ENCODE measurements at places on chromosomes 16 and 17. TPM values are rescaled to one million over a fixed set of nuclear protein-coding genes. Genes with fewer than 3 reads are reported as not detected.

- peak; percentile 20 for DNase-seq
- no peak overlapping the region for H3K4me3 ChIP-seq
- no peak overlapping the region for H3K27ac ChIP-seq
- H3K27me3 ChIP-seq, result no peaks in the 10 kb centered on the region
Observed at GRCh38 chr16:68272507-68273209, 8.3 kb downstream of the SLC7A6 start.

- H3K36me3 ChIP-seq, result no peaks in the 10 kb centered on the region
- H3K27me3 ChIP-seq, result no peaks in the 10 kb centered on the region
- H3K4me1 ChIP-seq, result no peaks in the 10 kb centered on the region
- H3K27ac ChIP-seq, result peak overlapping the region; percentile 33
- DNase-seq, result peak; percentile 70
Observed at GRCh38 chr16:56373003-56373402, 52.3 kb downstream of the AMFR start.

CUEDC1 gene
- total RNA-seq, result 33.0 TPM

- no peak for DNase-seq
- no peaks in the 10 kb centered on the region for H3K4me1 ChIP-seq
- H3K36me3 ChIP-seq, result no peaks in the 10 kb centered on the region
- no peak overlapping the region for H3K4me3 ChIP-seq
- H3K27ac ChIP-seq, result no peak overlapping the region
Observed at GRCh38 chr16:63038397-63039106, 1002.3 kb upstream of the CDH8 start.

GRCh38 chr16:67246756-67247191 is 507 bp downstream of the FHOD1 start:
- DNase-seq, result peak; percentile 89
- peak overlapping the region; percentile 86 for H3K27ac ChIP-seq
- H3K36me3 ChIP-seq, result no peaks in the 10 kb centered on the region
- peak overlapping the region; percentile 70 for H3K4me3 ChIP-seq

- DNase-seq, result no peak
- no peaks in the 10 kb centered on the region for H3K4me1 ChIP-seq
- no peak overlapping the region for H3K27ac ChIP-seq
Observed at GRCh38 chr16:7218936-7219335, 113.7 kb upstream of the RBFOX1 start.

DNA sequence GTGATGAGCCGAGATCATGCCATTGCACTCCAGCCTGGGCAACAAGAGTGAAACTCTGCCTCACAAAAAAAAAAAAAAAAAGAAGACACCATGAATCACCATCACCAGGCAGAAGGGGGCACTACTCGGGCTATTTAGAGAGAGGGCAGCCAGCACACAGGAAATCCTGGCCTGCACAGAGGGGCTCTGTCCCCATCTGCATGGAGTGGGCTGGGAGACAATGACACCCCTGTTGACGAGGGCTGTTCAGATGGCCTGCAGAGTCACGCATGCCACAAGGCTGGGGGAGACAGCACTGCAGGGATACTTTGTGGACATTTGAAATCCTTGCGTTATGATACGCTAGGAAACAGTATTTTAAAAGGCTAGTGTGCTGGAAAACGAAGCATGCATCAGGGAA is 48.3 kb downstream of the CUEDC1 start:
- DNase-seq, result no peak
- H3K4me1 ChIP-seq, result peaks cover 41% of the 10 kb centered on the region
- no peak overlapping the region for H3K27ac ChIP-seq
- H3K27me3 ChIP-seq, result no peaks in the 10 kb centered on the region

USP6 gene
- total RNA-seq, result 6.8 TPM

- no peaks in the 10 kb centered on the region for H3K27me3 ChIP-seq
- H3K36me3 ChIP-seq, result no peaks in the 10 kb centered on the region
- DNase-seq, result no peak
- H3K27ac ChIP-seq, result no peak overlapping the region
Observed at GRCh38 chr16:84839956-84840355, 20.2 kb downstream of the CRISPLD2 start.

- H3K27me3 ChIP-seq, result no peaks in the 10 kb centered on the region
- H3K4me3 ChIP-seq, result no peak overlapping the region
- no peaks in the 10 kb centered on the region for H3K4me1 ChIP-seq
- no peaks in the 10 kb centered on the region for H3K36me3 ChIP-seq
- no peak for DNase-seq
Observed at GRCh38 chr16:9908613-9909012, 273.6 kb downstream of the GRIN2A start.

DNA sequence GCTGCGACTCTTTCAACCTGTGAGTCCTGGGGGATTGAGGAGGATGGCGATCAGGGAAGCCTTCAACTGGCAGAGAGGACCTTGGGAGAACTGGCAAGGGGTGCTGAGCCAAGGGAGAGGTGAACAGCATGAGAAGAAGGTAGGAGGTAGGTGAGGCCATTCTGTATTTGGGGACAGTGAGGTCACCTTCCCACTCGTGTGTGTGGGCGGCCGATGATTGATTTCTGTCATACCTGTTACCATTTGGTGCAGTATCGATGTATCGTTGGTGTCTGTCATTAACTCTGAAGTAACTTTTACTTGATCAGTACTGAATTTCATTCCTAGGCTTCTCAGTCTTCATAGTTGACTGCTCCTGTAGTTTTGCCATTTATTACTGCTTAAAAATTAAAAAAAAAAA is 3.8 kb downstream of the ARSG start:
- DNase-seq, result no peak
- no peaks in the 10 kb centered on the region for H3K27me3 ChIP-seq
- H3K27ac ChIP-seq, result no peak overlapping the region
- H3K36me3 ChIP-seq, result no peaks in the 10 kb centered on the region

DNA sequence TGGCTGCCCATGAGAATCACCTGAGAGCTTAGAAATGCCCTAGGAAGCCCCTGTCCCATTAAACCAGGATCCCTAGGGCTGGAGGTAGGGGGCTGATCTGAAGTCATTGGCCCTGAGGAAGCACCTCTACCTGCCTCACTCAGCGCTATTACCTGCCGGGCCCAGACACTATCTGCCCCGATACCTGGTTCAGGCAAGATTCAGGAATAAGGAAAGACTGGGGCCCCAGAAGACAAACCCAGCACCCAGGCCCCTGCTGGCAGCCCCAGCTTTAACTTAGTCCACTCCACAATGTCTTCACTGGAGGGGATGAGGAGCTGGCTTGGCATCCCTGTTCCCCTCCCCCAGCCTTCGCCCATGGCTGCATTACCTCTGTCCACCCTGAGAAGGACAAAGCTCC is 126.3 kb downstream of the GAS7 start:
- DNase-seq, result no peak
- no peak overlapping the region for H3K27ac ChIP-seq
- H3K36me3 ChIP-seq, result no peaks in the 10 kb centered on the region
- no peak overlapping the region for H3K4me3 ChIP-seq

GRCh38 chr16:49625311-49626065 is 230.4 kb downstream of the ZNF423 start:
- H3K4me3 ChIP-seq, result no peak overlapping the region
- no peaks in the 10 kb centered on the region for H3K27me3 ChIP-seq
- H3K4me1 ChIP-seq, result no peaks in the 10 kb centered on the region
- no peaks in the 10 kb centered on the region for H3K36me3 ChIP-seq
- H3K27ac ChIP-seq, result no peak overlapping the region
- DNase-seq, result no peak

DNA sequence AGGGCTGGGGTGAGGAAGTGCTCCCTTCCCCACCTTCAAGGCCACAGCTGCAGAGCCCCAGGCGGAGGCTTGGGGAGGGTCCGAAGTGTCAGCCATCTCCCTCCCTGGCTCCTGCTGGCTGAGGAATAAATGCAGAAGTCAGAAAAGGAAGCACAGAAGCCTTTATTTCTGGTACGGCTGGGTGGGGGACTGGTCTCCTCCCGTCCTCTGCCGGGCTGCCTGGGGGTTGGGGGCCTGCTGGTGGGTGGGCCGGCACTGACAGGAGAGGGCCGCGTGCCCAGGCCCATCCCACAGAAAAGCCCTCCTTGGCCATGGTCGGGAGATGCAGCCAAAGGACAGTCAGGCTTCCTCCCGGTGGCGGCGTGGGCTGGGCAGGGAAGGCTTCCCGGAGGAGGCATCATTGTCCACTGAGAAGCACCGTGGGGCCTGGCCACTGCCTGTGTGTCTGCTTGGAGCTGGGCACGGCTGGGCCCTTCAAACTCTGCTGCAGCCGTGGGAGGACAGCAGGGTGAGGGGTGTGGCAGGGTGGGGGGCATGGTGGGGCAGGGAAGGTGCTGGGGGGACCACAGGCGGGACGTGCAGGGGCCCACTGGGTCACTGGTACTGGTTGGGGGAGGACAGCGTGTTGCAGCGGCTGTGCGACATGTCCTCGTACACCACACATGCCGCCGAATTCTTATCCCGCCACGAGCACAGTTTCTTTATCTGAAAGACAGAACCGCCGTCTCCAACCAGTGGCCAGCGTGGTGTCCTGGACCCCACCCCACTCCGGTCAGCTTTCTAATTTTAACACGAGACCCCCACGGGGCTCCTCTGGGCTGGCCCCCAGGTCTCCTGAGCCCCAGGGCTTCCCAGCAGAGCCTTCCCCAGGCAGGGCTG is 2.4 kb downstream of the CD7 start:
- DNase-seq, result no peak
- H3K36me3 ChIP-seq, result no peaks in the 10 kb centered on the region
- H3K4me3 ChIP-seq, result no peak overlapping the region
- H3K4me1 ChIP-seq, result no peaks in the 10 kb centered on the region

KCNAB3 gene
- total RNA-seq, result 4.5 TPM

TNS4 gene
- 56.1 TPM for total RNA-seq

DNA sequence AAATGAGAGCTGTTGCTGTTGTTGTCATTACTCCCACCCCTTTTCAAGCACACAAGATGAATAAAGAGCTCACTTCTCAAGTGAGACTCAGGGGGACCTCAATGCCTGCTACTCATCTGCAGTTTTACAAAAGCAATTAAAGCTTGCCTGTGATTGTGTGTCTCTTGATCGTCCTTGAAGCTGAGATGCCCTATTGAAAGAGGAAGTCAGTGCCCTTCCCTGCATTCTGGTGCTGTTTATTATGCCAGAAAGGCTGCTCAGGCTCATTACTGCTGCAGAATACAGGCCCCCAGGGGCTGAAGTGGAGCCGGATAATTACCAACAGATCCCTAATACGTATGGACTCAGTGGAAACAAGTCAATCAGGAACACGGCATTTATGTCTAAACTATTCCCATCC is 147.2 kb downstream of the HS3ST2 start:
- DNase-seq, result no peak
- no peaks in the 10 kb centered on the region for H3K4me1 ChIP-seq
- peaks cover 4% of the 10 kb centered on the region for H3K27me3 ChIP-seq
- H3K27ac ChIP-seq, result no peak overlapping the region

Data from prostate gland (tissue), 2 donors.